Astrocyte (in vitro differentiated cells and primary cell): ENCODE measurements at places on chromosomes 5 and 9. TPM values are rescaled to one million over a fixed set of nuclear protein-coding genes. Genes with fewer than 3 reads are reported as not detected.

DNA sequence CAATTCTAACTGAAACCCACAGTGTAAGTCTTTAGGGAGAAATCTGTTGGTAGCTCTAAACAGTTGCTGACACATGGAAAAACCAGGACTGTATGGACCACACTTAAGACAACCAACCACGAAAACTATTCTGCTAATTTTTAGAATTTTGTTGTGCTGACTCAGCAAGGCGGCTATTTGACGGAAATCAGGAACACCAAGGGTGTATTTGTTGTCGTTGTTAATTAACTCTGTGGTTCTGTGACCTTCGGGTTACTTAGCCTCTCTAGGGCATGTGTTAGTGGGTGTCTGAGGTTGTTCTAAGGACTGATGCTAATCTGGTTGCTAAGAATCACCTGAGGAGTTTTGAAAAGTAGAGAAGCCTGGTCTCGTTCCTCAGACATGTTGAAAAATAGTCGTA lies 79.2 kb downstream of the ATP10B start:
- H3K36me3 ChIP-seq: no peaks in the 10 kb centered on the region
- no peak for DNase-seq
- H3K27ac ChIP-seq: no peak overlapping the region
- H3K27me3 ChIP-seq: no peaks in the 10 kb centered on the region
- no peaks in the 10 kb centered on the region for H3K4me1 ChIP-seq

- no peak overlapping the region for H3K27ac ChIP-seq
- no peaks in the 10 kb centered on the region for H3K27me3 ChIP-seq
- H3K4me1 ChIP-seq: no peaks in the 10 kb centered on the region
- H3K36me3 ChIP-seq: no peaks in the 10 kb centered on the region
These were observed 173.2 kb upstream of the CDH10 start for GRCh38 chr5:24817966-24818365.

- no peak overlapping the region for H3K4me3 ChIP-seq
- no peaks in the 10 kb centered on the region for H3K4me1 ChIP-seq
- DNase-seq: peak; percentile 10
- H3K27me3 ChIP-seq: no peaks in the 10 kb centered on the region
These were observed 474.9 kb upstream of the CDH10 start for GRCh38 chr5:25119650-25120049.

DNA sequence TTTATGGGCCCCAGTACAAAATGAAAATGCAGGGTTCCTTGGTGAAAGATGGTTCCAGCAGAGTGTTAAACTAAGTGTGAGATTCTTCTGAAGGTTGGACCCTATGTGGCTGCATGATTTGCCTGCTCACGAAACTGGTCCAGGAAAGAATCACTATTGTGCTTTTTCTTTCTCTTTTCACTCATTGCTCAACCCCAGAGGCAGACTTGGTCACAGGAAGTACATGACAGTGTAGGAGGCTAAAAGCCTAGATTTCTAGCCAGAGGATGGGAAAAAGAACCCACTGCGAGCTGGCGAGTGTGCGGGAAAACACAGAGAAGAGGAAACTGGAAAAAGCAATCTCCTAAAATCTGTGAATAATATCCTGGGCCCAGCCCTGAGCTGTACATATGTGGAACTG lies 18.6 kb downstream of the SLC36A2 start:
- DNase-seq: no peak
- no peaks in the 10 kb centered on the region for H3K36me3 ChIP-seq
- no peaks in the 10 kb centered on the region for H3K4me1 ChIP-seq

DNA sequence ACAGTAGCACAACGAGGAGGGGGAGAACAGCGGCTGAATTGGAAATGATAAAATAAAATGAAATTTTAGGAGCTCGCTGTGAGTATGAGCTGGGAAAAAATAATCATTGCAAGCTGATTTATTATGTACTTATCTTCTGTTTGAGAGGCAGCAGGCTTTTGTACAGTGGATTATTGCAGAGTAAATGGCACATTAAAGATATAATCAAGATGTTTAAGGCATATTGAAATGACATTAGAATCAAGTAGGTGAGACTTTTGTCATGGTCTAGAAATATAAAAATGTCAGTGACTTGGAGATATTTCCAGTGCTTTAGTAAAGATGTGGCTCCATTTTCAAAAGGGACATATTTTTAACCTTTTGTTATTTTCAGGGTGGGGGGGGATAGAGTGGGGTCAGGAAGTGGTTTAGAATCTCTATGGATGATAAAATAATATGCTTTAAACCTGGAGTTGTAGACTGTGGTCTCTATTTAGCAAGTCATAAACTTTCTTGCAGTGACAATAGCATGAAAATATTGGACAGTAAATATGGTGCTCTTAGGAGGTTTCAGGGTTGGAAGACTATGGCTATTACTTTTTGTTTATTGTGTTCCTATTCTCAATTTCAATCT lies 46.8 kb downstream of the PTTG1 start:
- no peak overlapping the region for H3K27ac ChIP-seq
- no peaks in the 10 kb centered on the region for H3K36me3 ChIP-seq
- DNase-seq: no peak
- peaks cover 42% of the 10 kb centered on the region for H3K4me1 ChIP-seq
- H3K27me3 ChIP-seq: no peaks in the 10 kb centered on the region

DNA sequence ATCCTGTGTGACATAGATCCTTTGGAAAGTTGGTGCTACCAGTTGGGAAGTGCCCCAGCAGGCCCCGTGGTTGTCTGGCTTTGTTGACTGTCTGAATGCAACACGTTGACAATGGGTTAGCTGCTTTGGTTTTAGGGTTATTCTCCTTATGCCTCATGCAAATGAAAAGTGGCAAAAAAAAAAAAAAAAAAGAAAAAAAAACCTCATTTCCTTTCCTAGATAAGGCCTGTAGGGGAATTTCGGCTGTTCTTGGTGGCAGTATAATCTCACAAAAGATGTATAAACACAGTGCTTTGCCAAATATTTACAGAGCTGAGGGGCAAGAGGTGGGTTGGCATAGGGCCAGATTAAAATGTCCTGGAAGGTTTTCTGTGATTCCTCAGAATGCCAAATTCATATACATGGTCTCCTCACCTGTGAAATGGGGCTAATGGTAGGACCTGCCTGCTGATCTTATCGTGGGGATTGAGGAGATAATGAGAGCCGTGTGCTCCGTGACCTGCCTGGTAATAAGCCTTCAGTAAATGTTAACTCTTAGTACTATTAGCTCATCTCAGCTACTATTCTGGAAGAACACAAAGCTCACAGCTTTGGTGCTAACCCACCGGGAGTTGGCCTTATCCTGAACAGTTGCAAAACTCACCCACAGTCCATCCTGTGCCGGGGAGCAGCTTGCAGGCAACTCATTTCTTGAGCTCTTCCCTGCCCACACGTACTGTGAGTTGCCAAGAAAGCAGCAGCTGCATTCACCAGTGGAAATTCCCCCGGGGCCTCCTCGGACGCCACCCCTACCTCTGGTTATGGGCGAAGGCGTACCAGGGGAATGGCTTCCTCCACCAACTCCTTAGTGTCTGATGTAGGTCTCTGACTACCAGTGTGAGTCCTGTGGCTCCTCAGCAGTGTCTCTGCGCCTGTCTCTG lies 220.3 kb downstream of the NR3C1 start:
- H3K27me3 ChIP-seq: no peaks in the 10 kb centered on the region
- no peak overlapping the region for H3K4me3 ChIP-seq
- H3K36me3 ChIP-seq: no peaks in the 10 kb centered on the region
- H3K4me1 ChIP-seq: peaks cover 5% of the 10 kb centered on the region
- no peak overlapping the region for H3K27ac ChIP-seq
- peak; percentile 73 for DNase-seq

DNA sequence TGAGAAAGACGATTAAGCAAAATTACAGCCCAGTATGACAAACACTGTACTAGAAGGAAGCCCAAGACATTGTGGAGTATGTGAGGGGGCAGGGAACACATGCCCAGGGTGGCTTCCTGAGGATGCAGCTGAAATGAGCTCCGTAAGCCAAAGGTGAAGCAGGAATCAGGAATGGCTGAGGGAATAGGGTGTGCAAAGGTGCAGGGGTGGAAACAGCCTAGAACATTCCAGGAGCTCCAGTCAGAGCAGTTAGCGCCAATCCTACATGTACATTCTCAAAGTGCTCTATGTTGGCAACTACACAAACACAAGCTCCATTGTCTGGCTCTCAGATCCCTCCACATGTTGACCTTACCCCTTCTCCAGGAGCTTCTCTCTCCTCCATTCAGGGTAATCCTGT lies 257.9 kb downstream of the MAN2A1 start:
- no peaks in the 10 kb centered on the region for H3K36me3 ChIP-seq
- no peaks in the 10 kb centered on the region for H3K27me3 ChIP-seq
- no peaks in the 10 kb centered on the region for H3K4me1 ChIP-seq
- H3K4me3 ChIP-seq: no peak overlapping the region
- no peak for DNase-seq

GRCh38 chr5:64214132-64214531 lies 48.5 kb downstream of the RNF180 start:
- no peak overlapping the region for H3K27ac ChIP-seq
- H3K27me3 ChIP-seq: no peaks in the 10 kb centered on the region
- no peak for DNase-seq
- H3K4me3 ChIP-seq: no peak overlapping the region
- no peaks in the 10 kb centered on the region for H3K36me3 ChIP-seq

The CATSPER3 gene
- total RNA-seq: 0.26 and 0.39 TPM in 2 replicates

The C5orf58 gene
- not detected in 2 replicates for total RNA-seq

The CDO1 gene
- 3.9 and 6.1 TPM in 2 replicates for total RNA-seq

The OR1Q1 gene
- total RNA-seq: not detected in 2 replicates

The FOXD4L4 gene
- 0.14 TPM in 1 of 2 replicates, not detected in the other for total RNA-seq

The ZNF189 gene
- 16.4 and 16.8 TPM in 2 replicates for total RNA-seq
